ENCODE measurements at places on chromosomes 7 and 10.

- DNase-seq: no peak
These were observed 1.1 kb upstream of the CDH23 start for GRCh38 chr10:71395621-71396020.

DNA sequence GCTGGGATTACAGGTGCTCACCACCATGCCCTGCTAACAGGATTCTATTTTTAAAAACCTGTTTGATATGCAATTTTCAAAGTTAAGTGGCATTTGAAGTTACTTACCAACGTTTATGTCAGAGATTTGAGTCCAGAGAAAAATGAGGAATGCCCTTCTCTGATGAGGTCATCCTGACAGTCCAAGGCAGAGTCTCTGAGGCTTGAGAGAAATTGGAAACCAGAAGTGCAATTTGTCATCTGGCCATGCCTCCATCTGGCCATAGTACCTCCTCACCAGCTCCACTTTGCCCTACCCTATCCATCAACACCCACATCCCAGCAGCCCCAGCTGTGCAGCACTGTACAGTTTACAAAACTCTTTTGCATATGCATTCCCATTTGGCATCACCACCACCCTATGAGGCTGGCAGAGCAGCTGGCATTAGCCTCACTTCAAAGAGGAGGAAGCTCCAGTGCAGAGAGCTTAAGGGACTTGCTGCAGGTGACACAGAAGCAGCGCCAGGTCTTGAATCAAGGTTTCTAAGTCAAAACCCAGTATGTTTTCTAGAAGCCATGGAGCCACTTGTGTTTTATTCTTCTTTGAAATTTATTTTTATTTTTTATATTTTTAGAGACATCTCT, 54.5 kb upstream of the PDZD8 start:
- no peak for DNase-seq

GRCh38 chr7:23196306-23196705, 14.5 kb downstream of the NUP42 start:
- DNase-seq: no peak

DNA sequence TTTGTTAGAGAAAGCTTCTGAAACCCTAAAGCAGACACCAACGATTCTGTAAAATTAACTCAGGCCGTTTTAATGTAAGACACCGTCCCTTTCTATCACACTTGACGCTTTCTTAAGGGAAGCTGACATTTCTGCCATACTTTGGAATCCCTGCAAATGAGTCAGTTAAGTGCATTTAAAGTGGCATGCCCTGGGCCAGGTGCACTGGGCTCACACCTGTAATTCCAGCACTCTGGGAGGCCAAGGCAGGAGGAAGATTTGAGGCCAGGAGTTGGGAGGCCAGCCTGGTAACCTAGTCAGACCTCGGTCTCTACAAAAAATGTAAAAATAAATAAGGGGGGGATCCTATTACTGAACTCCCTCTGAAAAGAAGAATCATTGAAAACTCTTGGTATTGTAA, 4.4 kb downstream of the UBE2H start:
- DNase-seq: no peak

DNA sequence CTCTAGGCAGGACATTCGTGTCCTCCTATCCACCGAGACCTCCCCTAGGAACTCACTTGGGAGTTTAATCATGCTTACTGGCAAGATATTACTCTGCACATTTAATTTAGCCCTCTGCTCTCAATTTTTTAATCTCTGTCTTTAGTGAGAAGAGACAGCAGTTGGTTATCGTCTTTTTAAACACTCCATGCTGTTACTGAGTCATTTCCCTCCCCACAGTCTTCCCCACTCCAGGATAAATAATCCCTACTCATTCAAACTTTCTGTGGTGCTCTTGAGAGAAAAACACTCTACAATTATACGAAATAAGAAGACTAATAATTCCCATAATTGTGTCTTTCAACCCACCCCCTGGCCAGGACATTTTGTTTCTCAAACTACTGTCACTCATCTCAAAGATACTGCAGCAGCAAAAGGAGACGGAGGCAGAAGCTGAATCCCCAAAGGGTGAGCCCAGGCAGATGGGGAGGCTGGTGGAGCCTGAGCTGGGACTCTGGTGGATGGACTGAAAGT, 84.2 kb downstream of the ANK3 start:
- no peak for DNase-seq

GRCh38 chr7:28036696-28037095, 143.9 kb downstream of the JAZF1 start:
- no peak for DNase-seq

DNA sequence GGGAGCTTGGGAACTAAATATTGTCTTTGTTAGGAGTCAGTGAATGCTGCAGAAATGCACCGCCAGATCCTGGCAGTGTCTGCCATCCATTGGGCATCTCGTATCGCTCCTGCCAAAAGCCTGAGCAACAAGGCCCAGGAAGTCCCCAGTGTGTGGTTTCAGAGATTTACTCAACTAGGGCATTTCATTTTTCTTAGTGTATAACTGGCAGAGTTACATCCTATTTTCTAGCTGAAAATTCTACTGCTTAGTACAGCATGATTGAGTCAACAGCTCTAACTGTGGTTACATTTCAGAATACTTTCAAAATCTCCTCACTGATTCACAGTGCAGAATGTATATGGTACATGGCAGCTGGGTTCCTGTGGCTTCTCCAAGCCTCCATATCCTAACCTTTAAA, 95.8 kb upstream of the CREB5 start:
- DNase-seq: no peak

- DNase-seq: no peak
These were observed 24.9 kb upstream of the AMPH start for GRCh38 chr7:38655833-38656774.

DNA sequence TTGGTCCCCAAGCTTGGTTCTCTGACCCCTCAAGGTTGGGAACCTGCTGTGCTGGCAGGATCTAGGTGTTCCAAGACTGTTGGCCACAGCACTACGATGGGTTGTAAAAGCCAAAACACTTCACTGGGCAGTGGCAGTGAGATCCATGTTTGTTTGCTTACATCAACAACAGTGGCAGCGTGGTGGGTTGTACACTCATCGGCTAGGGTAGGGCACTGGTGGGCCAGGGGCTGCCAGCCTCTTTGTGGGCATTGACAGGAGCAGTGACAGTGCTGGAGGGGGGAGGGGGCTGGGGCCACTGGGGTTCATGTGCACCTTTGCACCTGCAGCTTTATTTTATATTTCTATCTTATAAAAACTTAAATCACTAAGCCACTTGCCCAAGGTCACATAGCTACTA, 126.7 kb upstream of the ZWINT start:
- no peak for DNase-seq

- DNase-seq: no peak
These were observed 37.2 kb downstream of the CLEC2L start for GRCh38 chr7:139560678-139561077.

DNA sequence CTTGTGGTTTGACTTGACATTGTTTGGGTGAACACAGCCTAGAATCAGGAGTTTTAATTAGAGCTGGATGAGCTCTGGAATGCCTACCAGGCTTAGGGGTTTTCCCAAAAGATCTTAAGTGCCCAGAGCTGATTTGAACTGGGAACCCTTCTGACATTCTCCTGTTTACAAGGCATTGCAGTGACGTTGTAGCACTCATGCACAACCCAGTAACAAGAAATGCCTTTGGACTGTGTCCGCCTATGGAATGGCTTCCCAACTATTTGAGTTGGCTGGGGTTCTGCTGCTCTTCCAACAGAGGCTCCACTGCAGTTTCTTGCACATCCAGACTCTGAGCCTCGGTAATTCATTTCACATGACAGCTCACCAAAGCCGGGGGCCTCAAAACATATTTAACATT, 76.7 kb upstream of the MKX start:
- DNase-seq: no peak

- DNase-seq: no peak
These were observed 13.0 kb downstream of the NRP1 start for GRCh38 chr10:33321516-33321915.

DNA sequence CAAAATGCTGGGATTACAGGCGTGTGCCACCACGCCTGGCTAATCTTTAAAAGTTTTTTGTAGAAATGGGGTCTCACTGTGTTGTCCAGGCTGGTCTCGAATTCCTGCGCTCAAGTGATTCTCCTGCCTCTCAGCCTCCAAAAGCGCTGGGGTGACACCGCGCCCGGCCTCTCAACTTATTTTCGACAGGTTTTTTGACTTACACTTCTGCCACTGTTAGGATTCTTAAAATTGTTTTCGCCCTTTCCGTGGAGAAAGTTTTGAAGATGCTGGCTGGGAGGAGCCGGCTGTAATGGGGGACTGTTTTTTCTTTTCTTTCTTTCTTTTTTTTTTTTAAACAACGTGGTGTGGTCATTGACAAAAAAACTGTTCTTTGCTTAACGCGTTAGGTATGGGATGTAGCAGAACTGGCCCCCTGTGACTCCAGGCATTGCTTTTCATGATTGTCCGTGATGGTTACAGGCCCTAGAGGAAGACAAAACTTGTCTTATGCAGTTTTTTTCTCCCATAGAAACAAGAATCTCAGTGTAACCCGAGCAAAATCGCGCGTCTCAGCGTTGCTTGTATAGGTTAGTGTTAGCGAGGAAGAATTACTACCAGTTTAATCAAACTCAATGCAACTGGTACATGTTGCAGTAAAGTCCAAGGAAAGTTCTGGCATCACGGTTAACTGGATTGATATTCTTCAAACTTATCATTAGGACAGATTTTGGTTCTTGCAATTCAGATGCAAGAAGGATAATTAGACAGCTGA, 72.2 kb downstream of the DAGLB start:
- DNase-seq: no peak

DNA sequence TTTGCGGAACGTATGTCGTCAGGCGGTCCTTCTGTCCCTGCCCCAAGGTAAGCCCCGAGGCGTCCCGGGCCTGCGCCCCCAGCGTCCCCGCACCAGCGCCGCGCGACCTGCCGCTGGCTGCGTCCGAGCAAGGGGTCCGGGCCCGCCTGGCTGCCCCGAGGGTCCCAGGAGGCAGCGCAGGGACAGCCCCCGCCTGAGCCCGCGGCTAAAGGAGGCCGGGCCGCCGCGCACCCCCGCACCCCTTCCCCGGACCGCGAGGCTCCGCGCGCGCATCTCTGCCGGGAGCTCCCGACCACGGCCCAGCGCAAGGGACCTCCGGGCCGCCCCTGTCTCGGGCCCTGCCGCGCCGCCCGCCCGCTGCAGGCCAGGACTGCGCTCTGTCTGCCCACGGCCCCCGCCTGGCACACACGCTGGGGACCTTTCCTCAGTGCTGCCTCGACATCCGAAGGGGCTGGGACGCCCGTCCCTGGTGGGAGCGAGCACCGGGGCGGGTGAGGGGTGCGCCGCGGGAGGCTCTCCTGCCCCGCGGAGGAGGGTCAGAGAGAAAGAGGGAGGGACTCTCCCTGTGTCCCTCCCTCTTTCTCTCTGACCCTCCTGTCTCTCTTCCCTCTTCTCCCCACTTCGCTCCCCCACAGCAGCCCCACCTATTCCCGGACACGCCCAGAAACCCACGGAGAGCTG, 25.0 kb downstream of the SHH start:
- DNase-seq: no peak

GRCh38 chr10:130935128-130935439, 376.4 kb downstream of the TCERG1L start:
- no peak for DNase-seq

- no peak for DNase-seq
These were observed 97.8 kb downstream of the AUTS2 start for GRCh38 chr7:69696054-69696591.

GRCh38 chr7:27641581-27642230, 21.0 kb downstream of the HIBADH start:
- no peak for DNase-seq

DNA sequence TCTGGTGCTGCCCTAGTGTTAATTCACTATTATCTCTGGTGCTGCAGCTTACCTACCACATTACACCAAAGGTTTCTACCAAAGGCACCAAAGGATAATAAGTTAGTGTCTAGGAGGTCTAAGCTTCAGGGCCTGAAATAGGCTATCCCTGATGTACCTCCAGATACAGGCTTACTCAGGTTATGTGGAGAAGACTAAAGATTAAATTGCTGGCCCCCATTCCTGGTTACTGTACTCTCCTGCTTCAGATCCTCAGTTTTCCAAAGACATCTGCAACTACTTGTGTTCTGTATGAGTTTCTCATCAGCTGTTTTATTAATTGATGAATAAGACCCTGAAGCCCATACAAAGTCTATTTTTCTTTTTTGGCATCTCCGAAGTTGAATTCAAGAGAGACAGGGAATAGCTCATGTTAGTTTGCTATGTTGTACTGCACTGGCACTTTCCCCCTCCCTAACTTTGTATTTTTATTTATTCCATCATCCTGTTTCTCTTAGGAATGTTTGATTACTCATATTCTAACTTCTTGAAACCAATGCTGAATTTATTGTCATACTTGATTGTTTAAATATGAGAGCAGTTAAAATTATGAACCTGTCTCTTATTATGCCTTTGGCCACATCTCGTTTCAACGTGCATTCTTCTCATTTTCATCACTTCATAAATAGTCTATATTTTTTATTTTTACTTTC, 85.9 kb downstream of the PON1 start:
- DNase-seq: no peak

Measured in cortex of kidney (tissue), 1 donor.